ENCODE measurements at places on chromosomes 3 and 15. TPM values are rescaled to one million over a fixed set of nuclear protein-coding genes. Genes with fewer than 3 reads are reported as not detected.

- no peak for DNase-seq
These were observed 24.4 kb upstream of the SLC24A5 start for GRCh38 chr15:48096355-48096786.

DNA sequence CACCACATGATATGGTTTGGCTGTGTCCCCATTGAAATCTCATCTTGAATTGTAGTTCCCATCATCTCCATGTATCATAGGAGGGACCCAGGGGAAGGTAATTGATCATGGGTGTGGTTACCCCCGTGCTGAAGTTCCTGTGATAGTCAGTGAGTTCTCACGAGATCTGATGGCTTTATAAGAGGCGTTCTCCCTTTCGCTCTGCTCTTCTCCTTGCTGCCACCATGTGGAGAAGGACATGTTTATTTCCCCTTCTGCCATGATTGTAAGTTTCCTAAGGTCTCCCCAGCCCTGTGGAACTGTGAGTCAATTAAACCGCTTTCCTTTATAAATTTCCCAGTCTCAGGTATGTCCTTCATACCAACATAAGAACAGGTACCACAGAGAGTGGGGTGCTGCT, 21.9 kb downstream of the OSTN start:
- DNase-seq = no peak

GRCh38 chr3:146801492-146801891, 196.3 kb upstream of the PLSCR5 start:
- DNase-seq = no peak

DNA sequence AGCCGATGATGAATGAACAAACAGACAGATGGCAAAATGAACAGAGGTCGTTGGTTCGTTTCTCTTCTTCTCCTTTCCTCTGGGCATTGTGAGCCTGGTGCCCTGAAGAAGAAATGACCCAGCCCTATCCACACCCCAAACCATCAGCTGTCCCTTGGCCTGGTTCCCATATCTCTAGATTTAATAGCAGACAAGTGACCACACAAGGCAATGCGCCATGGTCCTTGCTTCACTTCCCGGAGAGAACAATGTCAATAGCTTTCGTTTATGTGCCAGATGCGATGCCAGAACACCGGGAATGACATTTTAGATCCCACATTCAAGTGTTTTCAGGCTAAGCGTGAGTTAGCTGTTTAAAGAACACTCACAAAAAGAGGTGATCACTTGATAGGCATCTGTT, 17.7 kb downstream of the POC1A start:
- DNase-seq = no peak

- no peak for DNase-seq
These were observed 5.7 kb downstream of the LPCAT4 start for GRCh38 chr15:34361278-34361677.

Gene HTR3E
- not detected for total RNA-seq

DNA sequence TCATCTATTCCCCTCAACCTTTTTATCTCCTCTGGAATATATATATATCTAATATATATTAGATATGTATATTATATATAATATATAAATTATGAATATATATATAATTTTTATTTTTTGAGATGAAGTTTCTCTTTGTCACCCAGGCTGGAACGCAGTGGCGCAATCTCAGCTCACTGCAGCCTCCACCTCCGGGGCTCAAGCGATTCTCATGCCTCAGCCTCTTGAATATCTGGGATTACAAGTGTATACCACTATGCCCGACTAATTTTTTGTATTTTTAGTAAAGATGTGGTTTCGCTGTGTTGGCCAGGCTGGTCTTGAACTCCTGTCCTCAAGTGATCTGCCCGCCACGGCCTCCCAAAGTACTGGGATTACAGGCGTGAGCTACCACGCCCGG, 22.2 kb downstream of the PXYLP1 start:
- DNase-seq = no peak

- DNase-seq = no peak
These were observed 489.0 kb downstream of the NTRK3 start for GRCh38 chr15:87767516-87767915.

- no peak for DNase-seq
These were observed 20.2 kb downstream of the ITGA11 start for GRCh38 chr15:68411735-68412134.
